CD4-positive, alpha-beta T cell treated with Interleukin-21 for 1 hour (primary cell): ENCODE measurements at places on chromosomes 5 and 9.

DNA sequence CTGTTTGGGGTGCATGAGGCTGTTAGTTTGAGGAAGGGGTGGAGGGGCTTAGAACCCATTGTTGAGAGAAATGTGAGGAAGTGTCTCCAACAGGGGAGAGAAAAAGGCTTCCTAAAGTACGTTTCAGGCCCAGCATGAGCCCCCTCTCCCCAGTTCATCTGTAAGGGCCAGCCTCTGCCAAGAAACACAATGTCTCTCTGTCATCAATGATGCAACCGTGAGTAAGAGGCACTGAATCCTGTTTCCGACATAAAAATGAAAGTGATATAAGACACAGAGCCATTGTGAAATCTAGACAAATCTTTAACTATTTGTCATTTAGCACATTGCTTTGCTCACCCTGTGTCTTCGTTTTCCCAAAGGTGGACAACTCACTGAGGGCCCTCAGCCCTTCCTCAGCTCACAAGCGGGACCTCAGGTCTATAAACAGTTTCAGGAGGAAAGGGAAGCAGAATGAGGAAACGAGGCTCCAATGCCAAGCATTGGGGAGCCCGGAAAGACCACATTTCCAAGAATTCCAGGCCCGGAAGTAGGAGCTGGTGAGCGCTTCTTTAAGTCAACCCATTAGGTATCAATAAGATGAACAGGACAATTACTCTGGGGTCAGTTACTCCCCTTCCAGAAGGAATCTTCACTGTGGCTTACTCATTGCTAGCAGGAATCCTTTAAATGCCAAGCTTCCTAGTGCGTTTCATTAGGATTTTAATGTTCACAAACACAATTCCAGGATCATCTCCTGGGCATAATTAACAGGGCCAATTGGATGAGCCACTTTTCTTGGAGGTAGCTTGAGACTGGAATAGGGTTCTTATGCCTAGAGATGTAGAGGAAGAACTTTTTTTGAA lies 59.0 kb upstream of the KLF4 start:
- no peak for DNase-seq

GRCh38 chr5:38420246-38420645 lies 136.2 kb downstream of the LIFR start:
- DNase-seq = no peak

DNA sequence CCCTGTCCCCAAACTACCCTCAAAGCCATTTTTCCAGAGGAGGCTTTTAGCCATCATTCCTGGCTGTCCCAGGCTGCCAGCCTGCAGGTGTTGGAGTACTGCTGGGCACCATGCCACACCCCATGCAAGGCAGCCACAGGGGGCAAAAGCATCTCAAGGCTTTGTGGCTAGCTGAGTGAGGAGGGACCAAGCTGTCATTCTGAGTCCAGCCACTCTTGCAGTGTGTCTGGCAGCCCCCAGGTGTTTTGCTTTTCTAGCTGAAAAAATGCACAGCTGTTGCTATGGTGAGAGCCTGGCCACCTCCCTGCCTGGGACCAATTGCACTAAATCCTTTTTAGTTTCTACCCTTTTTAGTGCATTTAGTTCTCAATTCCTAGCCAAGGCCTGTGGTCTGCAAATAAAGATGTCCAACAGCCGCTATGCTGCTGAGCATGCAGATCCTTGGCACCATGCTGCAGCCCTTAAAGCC lies 50.4 kb upstream of the PTGS1 start:
- no peak for DNase-seq

GRCh38 chr9:23073136-23073535 lies 626.5 kb downstream of the DMRTA1 start:
- DNase-seq = no peak

DNA sequence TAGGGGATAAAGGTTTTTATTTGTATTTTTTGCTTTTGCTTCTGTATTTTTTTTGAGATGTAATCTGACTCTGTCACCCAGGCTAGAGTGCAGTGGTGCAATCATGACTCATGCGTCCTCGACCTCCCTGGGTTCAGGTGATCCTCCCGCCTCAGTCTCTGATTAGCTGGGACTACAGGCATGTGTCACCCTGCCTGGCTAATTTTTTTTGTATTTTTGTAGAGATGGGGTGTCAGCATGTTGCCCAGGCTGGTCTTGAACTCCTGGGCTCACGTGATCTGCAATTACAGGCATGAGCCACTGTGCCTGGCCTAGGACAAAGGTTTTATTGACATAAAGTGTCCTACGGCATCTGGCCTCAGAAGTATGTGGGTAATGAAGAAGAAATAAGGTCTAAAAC lies 297.1 kb upstream of the C9orf72 start:
- no peak for DNase-seq

DNA sequence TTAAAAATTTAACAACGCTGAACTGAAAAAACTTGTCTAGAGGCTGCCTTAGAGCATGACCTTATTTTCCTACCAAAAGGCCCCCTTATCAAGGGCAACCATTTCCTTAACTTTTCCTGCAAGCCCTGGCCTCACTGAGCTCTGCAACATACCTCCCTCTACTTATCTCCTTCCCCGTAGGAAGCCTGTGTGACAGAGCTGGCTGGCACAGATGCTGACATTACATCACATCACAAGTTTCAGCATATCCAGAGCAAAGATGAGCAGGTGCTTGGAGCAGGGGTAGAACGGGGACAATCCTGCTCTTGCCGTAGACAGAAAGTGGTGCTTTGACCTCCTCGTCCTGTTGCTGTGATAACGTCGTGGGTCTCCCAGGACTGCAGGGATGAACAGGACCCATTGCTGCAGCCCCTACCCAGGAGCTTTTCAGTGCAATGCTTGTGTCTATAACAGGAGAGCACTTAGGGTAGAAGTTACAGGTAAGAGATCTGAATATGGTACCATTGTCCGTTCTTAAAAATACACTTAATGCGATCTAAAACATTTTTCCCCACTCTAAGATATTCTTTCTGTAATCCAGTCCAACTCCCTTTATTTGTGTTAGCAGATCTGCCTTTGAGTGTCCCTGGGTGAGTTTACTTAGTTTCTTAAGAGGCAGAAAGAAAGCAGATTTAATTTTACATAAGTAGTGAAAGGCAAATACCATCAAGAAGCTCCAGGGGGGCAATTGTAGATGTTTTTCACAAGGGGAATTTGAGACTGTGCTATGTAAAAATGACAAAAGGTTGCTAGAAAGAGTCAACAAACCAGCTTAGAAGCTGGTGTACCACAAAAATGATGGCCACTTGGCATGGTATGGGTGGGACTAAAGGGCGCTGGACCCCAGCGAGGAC lies 101.9 kb upstream of the EFNA5 start:
- DNase-seq = no peak

DNA sequence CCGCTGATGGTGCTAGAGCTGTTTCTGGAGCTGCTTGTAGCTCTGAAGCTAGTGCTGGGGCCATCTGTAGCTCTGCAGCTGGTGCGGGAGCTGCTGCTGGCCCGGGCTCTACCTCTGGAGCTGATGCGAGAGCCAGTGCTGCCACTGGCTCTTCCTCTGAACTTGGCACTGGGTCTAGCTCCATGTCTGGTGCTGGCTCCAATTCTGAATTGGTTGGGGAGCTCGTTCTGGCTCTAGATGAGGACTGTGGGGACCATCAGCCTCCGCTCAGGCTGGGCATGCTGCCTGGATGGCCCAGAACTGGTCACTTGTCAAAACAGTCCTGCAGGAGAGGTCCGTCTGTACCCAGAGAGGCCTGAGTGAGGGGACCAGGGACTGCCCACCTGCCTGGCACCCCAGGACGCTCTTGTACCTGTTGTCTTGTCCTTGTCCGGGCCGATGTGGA lies 21.5 kb downstream of the OBP2B start:
- no peak for DNase-seq

DNA sequence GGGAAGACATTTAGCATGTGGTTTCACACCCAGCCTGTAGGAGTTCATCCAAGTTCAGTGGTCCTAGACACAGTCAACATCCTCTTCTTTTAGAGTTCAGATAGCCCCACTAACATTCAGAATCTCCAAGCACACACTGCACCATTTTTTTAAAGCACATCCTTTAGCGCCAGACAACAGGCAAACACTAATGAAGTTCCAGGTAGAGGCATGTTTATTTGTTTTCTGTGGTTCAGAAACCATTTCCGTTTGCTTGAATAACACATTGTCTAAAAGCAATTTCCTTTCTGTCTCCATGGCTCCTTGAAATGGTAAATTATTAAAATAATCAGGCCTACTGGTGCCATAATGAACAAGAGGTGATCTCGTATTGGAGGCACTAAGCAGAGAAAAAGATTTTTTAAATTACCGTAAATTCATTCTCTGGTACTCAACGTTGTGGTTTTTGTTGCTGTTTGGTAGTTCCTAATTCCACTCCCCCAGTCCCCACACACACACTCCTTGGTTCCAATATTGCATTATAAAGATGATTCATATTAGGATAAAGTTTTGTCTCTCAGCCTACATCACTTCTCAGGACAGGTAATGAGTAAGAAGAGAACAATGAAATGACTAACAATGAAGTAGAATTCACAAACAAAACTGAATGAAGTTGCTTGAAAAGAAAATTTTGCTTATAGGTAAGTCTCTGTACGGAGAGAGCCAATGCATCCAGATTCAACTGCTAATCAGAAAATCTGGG lies 153.1 kb downstream of the PCSK1 start:
- no peak for DNase-seq

GRCh38 chr5:179427032-179427675 lies 81.9 kb upstream of the ADAMTS2 start:
- no peak for DNase-seq

GRCh38 chr5:1089146-1089545 lies 22.7 kb downstream of the SLC12A7 start:
- no peak for DNase-seq

GRCh38 chr9:119418721-119419120 lies 49.5 kb upstream of the BRINP1 start:
- DNase-seq = no peak

DNA sequence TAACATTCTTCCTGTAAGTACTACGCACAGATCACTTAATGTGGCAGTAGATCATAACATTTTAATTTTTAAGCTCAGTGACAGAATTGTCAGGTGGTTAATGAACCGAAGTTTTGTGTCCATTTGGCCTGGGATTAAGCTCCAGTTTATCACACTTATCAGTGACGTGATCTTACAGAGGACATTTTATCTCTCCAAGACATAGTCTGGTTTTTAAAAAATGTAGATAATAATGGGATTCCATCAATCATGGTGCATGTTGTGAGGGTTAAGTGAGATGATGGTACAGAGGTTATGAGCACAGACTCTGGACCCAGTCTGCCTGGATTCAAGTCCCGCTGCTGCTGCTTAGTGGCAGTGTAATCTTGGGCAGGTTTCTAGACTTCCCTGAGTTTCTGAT lies 66.0 kb upstream of the ZFAND5 start:
- DNase-seq = no peak

DNA sequence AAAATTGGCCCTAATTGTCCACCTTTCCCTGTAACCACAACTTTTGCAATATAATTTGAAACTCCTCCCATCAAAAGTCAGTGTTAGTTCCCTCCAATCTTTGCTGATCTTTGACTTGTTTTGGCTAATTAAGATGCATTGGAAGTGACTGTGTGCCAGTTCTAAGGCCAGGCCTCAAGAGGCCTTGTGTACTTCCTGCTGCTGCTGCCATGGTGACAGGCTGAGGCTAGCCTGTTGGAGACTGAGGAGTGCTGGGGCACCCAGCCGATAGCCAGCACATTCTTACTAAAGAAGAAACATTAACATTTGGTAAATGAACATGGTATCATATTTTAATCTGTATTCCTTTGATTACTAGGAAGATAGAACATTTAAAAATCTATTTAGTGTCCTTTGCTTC lies 86.5 kb downstream of the SREK1 start:
- no peak for DNase-seq

- no peak for DNase-seq
Observed at GRCh38 chr9:92422611-92423338, 1.5 kb downstream of the OMD start.

- no peak for DNase-seq
Observed at GRCh38 chr5:132070460-132071337, 2.9 kb upstream of the CSF2 start.

DNA sequence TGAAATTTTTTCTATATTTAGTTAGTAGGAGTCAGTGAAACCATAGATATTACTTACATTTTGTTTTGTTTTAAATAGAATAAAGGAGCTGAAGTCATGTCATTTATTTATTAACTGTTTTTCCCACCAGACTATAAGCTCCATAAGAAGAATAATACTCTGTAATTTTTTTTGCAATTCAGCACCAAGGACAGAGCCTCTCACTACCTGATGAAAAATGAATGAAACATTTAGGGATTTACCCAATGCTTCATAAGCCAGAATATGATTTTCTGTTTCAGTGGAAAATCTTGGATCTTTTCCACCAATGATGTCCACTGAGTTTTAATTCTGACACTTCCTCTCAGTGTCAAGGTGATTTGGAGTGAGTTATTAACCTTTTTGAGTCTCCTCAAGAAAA lies 624.9 kb upstream of the GRAMD2B start:
- no peak for DNase-seq

DNA sequence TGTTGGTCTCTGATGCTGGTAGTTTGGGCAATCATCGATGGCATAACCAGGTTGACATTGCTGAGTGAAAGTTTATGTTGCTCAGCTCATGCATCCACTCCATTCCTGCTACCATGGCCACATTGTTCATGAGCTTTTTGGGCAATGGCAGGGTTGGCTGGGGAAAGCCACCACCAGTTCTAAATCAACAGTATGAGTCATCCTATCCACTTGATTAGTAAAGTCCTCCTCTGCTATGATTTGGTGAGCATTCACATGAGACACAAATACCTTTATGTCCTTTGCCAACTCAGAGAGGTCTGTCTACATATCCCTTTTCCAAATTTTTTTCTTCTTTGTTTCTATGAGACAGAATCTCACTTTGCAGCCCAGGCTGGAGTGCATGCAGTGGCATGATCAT lies 129.7 kb upstream of the FBN2 start:
- DNase-seq = no peak

GRCh38 chr9:95202076-95202681 lies 115.3 kb downstream of the FANCC start:
- DNase-seq = no peak

DNA sequence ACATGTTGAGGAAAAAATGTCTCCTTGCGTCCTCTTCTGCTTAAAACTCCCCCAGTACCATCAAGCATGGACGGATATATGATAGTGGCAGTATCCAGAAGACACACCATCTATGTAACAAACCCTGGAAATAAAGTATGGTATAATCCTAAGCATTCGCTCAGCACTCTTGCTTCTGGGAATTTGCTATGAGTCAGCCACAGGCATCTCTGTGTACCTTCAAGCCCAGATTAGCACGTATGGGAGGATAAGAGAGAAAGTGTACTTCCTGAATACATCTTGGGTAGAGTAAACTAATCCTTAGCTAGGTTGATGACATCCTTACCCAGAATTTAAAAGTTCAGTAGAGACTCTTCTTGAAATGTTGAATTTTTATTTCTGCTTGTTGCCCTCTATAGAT lies 71.2 kb downstream of the GHR start:
- no peak for DNase-seq
